ENCODE measurements at places on chromosomes 7 and 10.
A peak's percentile ranks its signal among the peaks of the same experiment; 100 is the strongest.

- DNase-seq = peak; percentile 37
These were observed 186.5 kb upstream of the BET1 start for GRCh38 chr7:94190599-94191061.

GRCh38 chr10:80751940-80752339 lies 214.2 kb downstream of the SH2D4B start:
- no peak for DNase-seq

DNA sequence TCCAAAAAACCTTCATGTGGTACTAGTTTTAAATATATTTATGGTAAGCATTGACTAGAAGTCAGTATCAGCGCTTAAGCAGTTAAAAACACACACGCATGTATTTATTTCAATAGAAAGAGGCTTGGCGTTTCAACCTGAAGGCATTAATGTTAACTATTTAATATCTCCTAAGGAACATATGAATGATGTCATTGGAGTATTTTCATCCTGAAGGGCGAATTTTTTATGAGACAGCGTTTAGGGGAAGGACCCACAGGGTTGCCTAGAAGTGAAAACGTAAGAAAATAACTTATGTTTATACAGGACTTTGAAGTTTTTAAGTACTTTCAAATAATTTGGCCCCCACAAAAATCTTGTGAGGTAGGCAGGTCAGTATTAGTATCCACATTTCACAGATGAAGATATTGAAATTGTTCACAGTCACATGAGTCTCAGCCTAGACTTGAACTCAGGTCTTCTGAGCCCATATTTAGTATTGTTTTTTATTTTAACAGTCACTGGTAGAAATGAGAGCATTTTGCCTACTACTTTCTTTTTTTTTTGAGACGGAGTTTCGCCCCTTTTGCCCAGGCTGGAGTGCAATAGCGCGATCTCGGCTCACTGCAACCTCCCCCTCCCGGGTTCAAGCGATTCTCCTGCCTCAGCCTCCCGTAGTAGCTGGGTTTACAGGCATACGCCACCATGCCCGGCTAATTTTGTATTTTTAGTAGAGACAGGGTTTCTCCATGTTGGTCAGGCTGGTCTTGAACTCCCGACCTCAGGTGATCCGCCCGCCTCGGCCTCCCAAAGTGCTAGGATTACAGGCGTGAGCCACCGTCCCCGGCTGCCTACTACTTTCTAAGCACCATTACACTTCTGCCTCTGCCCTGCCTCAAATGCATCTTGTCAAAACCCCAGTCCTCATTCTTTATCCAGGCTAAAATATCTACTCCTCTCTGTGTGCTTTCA lies 1.8 kb downstream of the SLK start:
- DNase-seq = no peak

GRCh38 chr10:74207691-74208480 lies 56.9 kb downstream of the ADK start:
- DNase-seq = no peak

DNA sequence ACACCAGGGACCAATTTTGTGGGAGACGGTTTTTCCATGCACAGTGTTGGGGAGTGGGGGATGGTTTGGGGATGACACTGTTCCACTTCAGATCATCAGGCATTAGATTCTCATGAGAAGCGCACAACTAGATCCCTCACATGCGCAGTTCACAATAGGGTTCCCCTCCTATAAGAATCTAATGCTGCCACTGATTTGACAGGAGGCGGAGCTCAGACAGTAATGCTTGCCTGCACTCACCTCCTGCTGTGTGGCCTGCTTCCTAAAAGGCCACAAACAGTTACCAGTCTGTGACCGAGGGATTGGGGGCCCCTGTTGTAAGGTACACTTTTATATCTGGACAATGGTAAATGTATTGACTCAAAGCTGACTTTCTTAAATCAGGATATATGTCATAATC lies 45.6 kb upstream of the TRIL start:
- DNase-seq = no peak

- no peak for DNase-seq
These were observed 471 bp upstream of the TOMM7 start for GRCh38 chr7:22823142-22823497.

DNA sequence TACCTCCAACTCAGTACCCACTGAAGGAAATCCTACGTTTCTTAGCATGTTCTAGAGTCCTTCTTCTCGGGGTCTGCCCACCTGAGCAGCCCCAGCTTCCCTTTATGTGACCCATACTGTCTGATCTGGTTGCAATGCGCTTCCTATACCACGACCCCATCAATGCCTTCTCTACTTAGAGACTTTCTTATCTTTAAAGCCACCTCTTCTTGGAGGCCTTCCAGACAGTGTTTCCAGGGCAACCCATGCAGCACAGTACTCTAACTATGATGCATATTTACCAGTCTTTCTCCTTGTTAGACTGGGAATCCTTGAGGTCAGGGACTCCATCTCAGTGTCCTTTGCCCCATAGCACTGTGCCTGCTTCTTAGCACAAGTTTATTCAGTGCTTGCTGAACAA lies 54.5 kb upstream of the SLF2 start:
- DNase-seq = no peak

Data from foreskin melanocyte (primary cell).